ENCODE measurements at places on chromosomes 1 and 21.

DNA sequence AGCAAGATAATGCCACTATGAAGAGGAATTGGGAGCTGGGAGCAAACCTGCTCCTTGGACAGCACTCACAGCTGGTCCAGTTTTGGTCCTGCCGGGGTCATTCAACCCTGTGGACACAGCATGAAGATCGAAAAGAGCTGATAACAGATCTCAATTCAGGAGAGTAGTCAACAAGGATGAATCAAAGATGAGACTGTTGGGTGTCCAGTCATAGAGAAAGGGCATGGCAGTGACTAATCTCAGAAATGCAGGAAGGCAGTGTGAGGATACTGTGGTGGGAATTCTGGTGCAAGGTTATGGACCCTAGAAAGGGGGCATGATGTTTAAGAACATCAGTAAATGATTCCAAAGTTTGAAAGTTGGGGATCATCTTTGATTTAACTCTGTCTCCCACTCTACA is 261.4 kb upstream of the ZP4 start:
- DNase-seq: no peak

DNA sequence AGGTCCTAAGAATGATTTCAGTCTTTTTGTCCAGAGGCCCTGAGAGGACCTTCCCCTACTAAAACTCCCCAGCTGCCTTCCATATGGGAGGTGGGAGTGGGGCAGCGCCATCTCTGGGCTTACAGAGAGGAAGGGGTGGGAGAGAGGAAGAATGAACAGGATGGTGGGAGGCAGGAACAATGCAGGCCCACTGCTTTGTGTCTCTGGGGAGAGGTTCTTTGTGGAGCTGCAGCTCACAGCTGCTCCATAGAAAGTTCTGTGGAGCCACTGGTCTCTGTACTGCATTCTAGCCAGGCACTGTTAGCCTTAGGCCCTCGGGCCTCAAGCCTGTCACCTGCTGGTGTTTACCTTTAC is 43.6 kb upstream of the A3GALT2 start:
- DNase-seq: no peak

DNA sequence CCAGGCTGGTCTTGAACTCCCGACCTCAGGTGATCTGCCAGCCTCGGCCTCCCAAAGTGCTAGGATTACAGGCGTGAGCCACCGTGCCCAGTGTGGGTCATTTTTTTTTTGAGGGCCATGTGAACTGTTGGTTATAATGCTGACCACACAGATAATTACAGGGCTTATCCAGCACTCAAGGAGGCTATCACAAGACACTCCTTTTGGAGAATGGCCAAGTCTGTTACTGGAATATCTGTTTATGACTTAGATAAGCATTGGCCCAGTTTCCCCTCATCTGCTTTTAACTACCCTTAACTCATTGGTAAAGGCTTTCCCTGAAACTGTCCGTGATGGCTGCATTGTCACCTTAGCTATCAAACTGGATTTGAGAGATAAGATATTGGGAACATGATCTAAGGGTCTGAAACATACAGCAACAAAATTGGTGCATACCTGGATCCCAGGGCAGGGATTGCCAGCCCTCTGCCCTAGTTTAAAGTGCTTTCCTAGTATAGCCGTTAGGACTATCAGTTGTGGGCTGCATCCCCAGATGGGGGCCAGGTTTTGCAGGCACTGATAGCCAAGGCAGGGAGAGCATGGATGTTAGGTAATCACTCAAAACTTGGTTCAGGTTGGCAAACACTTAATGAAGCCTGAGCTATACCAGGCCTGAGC is 15.6 kb downstream of the SZT2 start:
- no peak for DNase-seq

GRCh38 chr1:84156210-84156621 is 12.1 kb downstream of the PRKACB start:
- no peak for DNase-seq

GRCh38 chr1:225486856-225487255 is 59.0 kb upstream of the LBR start:
- DNase-seq: no peak

GRCh38 chr1:152679459-152679858 is 4.4 kb downstream of the LCE2C start:
- DNase-seq: no peak

DNA sequence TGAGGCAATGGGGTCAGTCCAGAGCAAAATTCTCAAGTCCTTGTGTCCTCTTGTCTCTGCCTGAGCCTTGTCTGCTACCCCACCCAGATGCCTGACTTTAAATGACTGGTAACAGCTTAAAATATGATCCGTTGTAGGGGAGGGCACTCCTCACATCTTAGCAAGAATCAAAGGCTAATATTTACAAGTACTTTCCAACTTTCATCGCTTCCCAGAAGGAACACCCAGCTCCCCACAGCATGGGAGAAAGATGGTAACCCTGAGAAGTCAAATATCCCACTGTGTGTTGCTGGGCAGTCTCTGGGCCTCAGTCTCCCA is 5.2 kb downstream of the ECE1 start:
- no peak for DNase-seq
